Adrenal gland (tissue), 19 donors: ENCODE measurements at places on chromosomes 4 and X.

GRCh38 chr4:2924286-2924685 lies 38.9 kb downstream of the NOP14 start:
- no peak for DNase-seq

- DNase-seq, result no peak
These were observed 160.0 kb downstream of the SPCS3 start for GRCh38 chr4:176479767-176480166.

DNA sequence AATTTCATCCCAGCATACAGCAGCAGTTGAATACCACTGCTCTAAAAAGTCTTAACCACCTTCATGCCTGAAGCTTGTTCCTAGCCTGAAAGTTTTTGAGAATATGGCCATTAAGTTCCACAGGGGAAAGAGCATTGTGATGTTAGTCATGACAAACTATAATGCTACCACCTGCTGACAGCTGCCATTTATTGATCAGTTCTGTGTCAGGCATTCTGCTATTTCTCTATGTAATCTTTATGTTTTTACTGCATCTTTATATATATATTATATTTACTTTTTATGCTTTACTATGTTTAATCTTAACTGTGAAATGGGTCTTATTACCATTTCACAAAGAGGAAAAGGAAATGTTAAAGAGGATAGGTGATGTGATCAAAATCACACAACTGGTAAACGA lies 54.0 kb downstream of the ARX start:
- no peak for DNase-seq

GRCh38 chr4:40055511-40055862 lies 1.2 kb upstream of the N4BP2 start:
- DNase-seq, result no peak

DNA sequence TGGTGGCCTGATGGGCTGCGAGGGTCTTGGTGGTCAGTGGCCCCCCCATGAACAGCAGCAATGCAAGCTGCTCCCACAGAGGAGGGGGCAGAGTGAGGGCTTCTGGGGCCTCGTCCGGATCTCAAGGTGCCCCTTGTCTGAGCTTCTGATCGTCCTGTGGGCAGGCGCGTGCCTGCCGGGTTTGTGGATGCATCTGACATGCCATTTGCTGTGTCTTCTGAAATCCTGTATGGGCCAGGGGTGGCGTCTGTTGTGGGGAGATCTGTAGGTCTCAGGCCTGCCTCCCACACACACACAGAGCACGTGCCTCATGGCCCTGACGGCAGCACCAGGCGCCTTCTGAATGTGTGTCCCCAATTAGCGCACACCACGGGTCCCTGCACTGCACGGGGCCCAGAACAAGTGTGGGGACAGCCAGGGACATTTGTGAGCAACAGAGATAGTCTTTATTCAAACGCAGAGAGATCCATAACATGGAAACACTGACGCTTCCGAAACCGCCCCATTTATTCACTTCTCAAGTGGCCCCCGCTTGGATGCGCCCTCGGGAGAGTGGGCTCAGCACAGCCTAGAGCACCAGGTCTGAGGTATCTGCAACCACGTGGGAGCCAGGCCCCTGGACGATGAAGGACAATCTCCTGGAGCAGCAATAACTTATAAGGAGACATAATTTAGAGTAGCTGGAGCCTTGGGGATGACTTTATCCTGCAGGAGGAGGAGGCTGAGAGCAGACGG lies 5.7 kb downstream of the SPON2 start:
- DNase-seq, result no peak

- no peak for DNase-seq
These were observed 222.1 kb downstream of the TACR3 start for GRCh38 chr4:103497692-103498091.

- DNase-seq, result no peak
These were observed 27.5 kb downstream of the ENPEP start for GRCh38 chr4:110503270-110504083.

DNA sequence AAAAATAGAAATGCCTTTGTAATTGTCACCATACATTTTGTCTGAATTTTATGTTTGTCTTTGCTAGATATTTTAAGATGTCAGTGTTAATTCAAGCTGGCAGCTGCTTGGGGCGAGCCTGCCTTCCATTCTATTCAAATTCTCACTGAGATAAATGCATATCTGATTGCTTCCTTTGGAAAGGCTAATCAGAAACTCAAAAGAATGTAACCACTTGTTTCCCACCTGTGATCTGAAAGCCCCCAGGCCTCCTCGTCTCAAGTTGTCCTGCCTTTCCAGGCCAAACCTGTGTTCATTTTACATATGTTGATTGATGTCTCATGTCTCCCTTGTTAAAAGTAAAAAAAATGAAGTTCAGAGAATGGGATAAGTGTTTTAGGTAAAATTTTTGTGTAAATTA lies 318.7 kb upstream of the TECRL start:
- DNase-seq, result no peak
